ENCODE measurements at places on chromosomes 6 and 20.

DNA sequence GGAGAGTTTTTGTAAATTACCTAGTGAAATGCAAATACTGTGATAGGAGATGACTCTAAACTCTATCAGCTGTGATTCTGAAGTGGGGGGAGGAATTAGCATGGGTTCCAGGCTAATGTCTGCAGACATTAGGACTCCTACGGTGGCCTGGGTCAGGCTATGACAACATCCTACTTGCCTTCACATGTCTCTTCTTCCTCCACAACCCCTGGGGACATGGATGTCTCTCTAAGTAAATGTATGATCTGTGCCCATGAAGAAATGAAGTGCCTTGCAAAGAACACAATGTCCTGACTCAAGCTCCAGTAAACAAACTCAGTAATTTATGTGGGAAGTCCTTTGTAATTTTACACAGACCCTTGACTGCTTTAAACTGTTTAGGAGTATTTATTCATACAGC, 165.8 kb upstream of the EEF1E1 start:
- DNase-seq: no peak

- no peak for DNase-seq
Observed at GRCh38 chr6:111427341-111428116, 55.5 kb downstream of the REV3L start.

DNA sequence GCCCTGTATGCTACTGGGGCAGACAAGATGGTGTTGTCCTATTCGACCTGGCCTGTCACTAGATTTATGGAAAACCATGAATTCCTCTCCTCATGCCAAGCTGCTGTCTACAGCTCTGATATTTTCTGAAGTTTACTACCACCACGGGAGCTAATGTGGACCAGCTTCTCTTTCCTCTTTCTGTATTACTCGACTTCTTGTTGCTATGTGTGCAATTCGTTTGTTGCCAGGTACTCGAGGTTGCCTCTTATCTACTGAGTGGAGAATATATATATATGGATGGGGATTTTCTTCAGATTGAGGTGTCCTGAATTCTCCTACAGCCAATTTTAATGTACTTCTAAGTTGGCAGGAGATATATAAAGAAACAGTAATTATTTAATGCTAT, 34.7 kb downstream of the MAN1A1 start:
- no peak for DNase-seq

- DNase-seq: no peak
Observed at GRCh38 chr6:18183766-18184165, 28.5 kb downstream of the KDM1B start.

DNA sequence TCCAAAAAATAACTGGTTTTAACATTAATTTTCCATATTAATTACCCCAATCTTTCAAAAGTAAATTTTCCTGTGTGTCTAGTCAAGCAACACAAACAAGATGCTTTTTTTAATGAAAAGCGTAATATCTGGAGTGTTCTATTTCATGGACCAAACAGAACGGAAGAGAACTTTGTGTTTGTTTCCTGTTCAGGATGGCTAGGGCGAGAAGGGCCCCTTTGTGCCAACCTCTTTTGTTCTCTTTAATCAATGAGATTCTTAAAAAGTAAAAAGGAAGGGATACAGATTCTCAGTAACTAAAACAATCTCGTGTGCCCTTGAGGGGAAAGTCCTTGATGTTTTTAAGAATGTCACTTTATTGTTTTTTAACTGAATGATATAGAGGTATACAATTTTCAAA, 55.7 kb downstream of the GNAS start:
- DNase-seq: no peak

GRCh38 chr6:38175786-38176185, 356.3 kb downstream of the ZFAND3 start:
- no peak for DNase-seq

DNA sequence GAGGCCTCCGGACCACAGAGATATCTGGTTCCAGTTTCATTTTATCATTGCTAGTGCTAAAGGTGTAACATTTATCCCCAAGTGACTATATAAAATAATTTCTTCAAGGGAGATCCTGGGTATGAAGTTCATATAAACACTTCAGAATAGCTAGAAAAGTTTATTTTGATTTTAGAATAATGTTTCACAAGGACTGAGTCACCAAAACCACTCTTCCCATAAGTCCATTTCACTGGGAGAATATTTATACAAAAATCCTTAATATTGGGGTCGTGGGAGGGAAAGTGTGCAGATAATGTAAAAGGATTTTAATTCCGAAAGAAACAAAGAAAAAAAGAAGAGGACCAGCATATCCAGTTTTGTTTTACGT, 128.1 kb downstream of the ISM1 start:
- DNase-seq: no peak

DNA sequence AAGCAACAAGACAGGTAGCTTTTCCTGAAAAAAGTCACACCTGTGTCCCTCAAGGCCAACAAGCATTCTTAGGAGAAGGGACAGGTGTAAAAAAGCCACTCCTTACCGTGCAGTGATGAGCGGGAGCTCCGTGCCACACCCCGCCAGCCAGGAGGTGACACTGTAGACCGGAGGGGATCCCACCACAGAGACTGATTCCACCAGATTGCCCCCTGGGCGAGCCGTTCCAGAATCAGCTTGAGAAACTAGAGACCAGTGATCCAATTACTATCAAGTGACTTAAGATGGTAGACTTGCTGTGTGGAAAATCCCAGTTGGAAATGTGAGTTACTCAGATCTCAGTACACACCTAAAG, 37.4 kb downstream of the PKHD1 start:
- no peak for DNase-seq

DNA sequence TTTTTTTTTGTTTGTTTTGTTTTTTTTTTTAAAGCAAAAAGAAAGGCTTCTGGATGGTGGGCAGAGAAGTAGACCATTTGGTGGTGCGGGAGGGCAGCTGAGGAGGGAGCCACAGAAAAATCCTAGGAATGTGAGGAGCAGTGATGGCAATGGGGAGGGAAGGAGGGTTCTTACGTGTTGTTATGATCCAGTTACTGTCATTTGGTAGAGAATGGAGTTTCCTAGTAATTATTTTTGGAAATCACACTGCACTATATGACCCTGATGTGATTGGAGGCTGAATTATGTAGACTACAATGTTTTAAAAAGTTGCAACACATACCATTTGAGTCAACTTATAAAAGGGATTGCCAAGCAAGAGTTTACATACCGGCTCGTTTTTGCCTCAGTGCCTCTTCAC, 22.1 kb downstream of the ADGRF5 start:
- no peak for DNase-seq

GRCh38 chr6:42313941-42314570, 96.4 kb upstream of the MRPS10 start:
- DNase-seq: no peak

Measured in stimulated activated CD8-positive, alpha-beta memory T cell treated with anti-CD3 and anti-CD28 coated beads, Interleukin-12 subunit alpha, Interleukin-12 subunit beta, amount 100 ng/mL, for 4 hours (primary cell).